ENCODE measurements at places on chromosomes 13 and 19. TPM values are rescaled to one million over a fixed set of nuclear protein-coding genes. Genes with fewer than 3 reads are reported as not detected.
A peak's percentile ranks its signal among the peaks of the same experiment; 100 is the strongest.

DNA sequence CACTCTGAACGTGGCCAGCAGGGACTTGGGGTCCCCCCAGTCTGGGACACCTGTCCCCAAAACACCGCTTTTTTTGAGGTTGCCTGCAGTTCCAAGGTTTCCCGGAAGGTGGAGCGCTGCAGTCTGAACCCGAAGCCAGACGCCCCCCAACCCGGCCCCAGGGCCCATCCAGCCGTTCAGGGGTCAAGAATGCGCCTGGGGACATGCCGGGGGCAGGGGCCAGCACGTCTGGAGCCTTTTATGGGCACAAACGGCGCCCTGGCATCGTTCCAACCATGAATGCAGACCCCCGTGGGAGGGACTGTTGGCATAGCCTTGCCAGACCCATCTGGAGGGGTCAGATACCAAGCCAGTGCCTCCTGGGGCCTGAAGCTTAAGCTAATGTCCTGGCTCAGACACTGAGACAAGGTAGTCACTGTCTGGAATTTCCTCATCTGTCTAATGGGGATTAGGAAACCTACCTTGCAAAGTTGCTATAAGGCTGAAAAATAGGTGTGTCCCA is 6.9 kb downstream of the S1PR5 start:
- no peak overlapping the region for H3K27ac ChIP-seq
- H3K27me3 ChIP-seq = peaks cover 19% of the 10 kb centered on the region
- peak; percentile 91 for DNase-seq
- H3K4me1 ChIP-seq = no peaks in the 10 kb centered on the region

DNA sequence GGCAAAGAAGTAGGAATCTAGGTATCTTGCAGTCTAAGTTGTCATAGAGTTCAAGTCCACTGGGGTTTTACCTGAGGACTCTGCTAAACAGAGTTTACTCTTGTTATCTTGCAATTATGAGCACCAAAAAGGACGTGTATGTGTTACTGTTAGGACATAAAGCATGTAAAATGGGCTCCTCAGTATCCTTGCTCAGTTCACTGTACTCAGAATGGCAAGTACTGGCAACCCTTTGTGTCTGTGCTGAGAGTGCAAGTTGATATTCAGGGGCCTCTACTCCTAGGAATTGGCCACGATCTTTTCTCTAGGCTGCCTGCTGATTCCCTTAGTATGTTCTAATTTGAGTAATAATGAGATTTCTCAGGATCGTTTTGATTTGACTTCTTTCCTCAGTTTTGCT is 13.3 kb downstream of the TDRD3 start:
- no peak overlapping the region for H3K27ac ChIP-seq
- H3K4me3 ChIP-seq = no peak overlapping the region
- H3K36me3 ChIP-seq = no peaks in the 10 kb centered on the region
- DNase-seq = no peak
- H3K27me3 ChIP-seq = no peaks in the 10 kb centered on the region
- H3K4me1 ChIP-seq = no peaks in the 10 kb centered on the region

DNA sequence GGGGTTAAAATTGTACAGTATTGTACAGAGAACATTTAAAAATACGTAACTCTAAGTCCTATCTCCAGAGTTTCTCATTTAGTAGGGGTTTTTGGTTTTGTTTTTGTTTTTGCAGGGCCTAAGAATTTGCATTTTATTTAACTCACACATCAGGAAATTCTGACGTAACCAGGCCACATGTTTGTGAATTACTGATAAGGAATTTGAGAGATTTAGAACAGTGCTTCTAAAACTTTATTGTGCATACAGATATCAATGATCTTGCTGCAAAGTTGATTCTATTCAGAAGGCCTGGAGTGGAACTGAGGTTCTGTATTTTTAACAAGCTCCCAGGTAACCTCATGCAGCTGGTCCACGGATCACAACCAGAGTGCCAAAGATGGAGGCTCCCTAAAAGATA is 49.3 kb downstream of the LIG4 start:
- no peaks in the 10 kb centered on the region for H3K36me3 ChIP-seq
- no peak overlapping the region for H3K27ac ChIP-seq
- H3K4me3 ChIP-seq = no peak overlapping the region
- DNase-seq = no peak
- H3K27me3 ChIP-seq = no peaks in the 10 kb centered on the region

DNA sequence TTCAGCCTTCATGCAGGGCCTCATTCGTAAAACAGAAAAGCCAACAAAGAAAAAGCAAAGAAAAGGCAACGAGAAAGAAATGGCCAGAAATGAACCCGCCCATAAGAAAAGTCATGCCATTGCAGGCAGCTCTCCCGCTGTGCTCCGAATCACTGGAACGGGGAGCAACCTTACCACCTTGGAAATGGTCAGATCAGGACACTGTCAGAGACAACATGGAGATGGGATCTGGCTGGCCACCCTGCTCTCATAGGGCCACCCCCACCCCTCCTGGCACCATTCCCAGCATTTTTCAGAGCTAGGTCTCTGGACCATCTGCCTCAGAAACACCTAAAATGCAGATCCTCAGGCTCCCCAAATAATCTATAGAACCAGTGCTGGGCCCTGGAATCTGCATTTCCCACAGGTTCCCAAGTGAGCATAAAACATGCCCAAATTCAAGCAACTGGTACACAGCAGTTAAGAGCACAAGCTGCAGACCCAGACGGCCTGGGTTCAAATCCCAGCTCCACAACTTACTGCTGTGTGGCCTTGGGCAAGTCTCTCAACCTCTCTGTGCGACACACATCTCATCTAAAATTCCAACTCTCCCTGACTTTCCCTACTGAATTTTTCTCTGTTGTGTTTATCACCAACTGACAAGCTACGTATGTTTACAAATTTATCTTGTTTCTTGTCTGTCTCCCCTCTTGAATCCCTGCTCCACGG is 151.6 kb downstream of the IER2 start:
- H3K4me1 ChIP-seq = peaks cover 3% of the 10 kb centered on the region
- no peak overlapping the region for H3K27ac ChIP-seq
- no peaks in the 10 kb centered on the region for H3K27me3 ChIP-seq
- DNase-seq = no peak

DNA sequence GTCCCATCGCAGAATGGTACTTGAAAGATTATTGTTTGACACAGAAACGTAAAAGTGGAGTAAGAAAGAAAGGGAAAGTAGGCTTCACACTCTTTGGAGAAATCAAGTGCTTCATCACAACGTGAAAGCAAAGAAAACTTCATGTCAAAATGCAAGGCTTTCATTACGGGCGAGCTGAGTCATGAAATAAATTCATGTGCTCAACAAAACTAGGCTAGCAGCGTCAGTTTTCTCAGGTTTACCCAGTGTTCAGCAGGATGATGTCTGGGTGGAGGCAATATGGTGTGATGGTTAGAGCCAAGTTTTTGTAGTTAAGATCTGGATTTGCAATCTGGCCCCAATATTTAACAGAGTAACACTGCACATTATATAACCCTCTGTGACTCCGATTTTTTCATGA is 128.0 kb downstream of the TRPC4 start:
- H3K4me1 ChIP-seq = peaks cover 3% of the 10 kb centered on the region
- no peak for DNase-seq
- H3K36me3 ChIP-seq = peaks cover 4% of the 10 kb centered on the region
- H3K27me3 ChIP-seq = no peaks in the 10 kb centered on the region
- H3K27ac ChIP-seq = no peak overlapping the region

DNA sequence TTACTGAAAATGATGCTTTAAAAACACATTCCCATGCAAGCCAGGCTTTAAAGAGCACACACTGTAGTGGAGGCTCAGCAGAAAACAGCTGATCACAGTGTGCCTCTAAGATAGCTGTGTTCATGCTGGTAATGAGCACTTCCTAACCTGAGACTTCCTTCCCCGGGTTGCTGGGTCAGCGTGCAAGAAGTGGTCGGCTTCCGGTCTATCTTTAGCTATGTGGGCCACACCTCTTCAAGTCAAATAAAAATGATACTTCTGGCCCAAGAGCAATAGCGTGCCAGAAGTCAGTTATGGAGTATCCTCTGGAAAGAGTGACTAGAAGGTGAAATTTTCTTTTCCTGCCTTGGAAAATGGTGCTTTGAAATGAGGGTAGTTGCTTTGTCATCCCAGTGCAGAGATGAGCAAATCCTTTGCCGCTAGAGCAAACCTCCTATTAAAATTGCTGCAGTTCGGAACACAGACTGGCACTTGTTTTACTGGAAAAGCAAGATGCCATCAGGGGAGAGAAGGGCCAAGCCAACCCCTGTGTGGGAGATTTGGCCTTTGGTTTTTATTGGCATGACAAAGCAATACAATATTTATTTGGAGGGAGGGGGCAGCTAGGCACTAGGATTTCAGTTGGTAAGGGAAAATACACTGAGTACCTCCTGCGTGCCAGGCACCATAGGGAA is 64.2 kb downstream of the ARHGAP35 start:
- peaks cover 26% of the 10 kb centered on the region for H3K36me3 ChIP-seq
- H3K27me3 ChIP-seq = no peaks in the 10 kb centered on the region
- H3K27ac ChIP-seq = peak overlapping the region; percentile 92
- DNase-seq = peak; percentile 46
- peak overlapping the region; percentile 10 for H3K4me3 ChIP-seq
- peaks cover 47% of the 10 kb centered on the region for H3K4me1 ChIP-seq

DNA sequence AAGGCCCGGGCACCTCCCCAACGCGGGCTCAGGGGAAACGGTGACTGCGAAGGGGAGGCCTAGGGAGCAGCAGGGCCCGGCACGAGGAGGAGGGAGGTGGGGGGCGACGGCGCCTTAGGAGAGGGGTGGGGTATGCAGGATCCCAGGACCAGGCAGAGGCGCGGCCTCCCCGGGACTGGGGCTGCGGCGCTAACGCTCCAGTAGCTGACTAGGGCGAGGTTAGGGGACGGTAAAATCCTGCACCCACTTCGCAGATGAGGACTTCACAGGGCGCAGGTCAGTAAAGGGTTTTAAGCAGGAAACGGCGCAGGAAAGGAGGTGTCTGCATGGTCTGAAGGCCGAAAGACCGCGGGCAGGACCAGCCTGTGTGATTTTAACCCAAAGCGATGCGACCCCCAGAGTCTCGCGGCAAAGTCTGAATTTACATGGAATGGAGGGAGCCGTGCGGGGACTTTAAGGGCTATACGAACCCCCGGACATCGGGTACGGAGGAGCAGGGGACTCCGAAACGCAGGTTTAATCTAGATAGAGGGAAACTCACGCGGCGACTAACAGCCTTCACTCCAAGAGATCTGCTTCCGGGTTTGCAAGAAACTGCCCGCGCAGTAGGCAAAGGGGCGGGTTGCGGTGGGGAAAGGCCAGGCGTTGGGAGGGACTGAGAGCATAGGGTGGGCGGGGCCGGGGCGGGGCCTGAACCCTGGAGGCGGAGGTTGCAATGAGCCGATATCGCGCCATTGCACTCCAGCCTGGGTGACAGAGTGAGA is at the start of gene ZNF665:
Gene ZNF665 (minus strand): TSS at position 588 of the 764 bp plus-strand sequence. CDS start 10,460 bp downstream, outside the sequence.
- peak within 1 kb of the TSS; percentile 82 for H3K4me3 ChIP-seq
- H3K4me1 ChIP-seq = peaks cover 6% of the 10 kb centered on the region
- peak; percentile 96 for DNase-seq

DNA sequence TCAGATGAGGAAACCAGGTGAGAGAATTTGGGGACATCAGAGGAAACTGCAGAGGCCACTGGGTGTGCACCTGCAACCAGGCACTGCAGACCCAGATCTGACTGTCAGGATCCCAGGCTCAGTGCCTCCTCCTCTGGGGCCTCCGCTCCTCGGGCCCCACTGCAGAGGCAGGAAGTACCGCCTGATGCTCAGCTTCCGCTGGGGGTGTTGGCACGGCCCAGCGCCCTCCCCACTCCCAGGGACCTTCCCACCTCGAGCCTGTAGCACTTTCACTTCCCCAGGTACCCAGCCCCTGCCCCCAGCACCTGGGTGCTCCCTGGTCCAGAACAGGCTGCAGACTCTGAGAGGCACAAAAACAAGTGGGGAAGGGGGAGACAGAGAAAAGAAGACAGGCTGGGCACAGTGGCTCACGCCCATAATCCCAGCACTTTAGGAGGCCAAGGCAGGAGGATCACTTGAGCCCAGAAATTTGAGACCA is 1.4 kb upstream of the CD37 start:
- H3K27ac ChIP-seq = no peak overlapping the region
- no peaks in the 10 kb centered on the region for H3K36me3 ChIP-seq
- DNase-seq = no peak

GRCh38 chr13:110259651-110260050 is 47.3 kb downstream of the COL4A1 start:
- no peak for DNase-seq
- no peak overlapping the region for H3K4me3 ChIP-seq
- H3K36me3 ChIP-seq = peaks cover 8% of the 10 kb centered on the region
- no peaks in the 10 kb centered on the region for H3K27me3 ChIP-seq

Gene IGLON5
- not detected for total RNA-seq

DNA sequence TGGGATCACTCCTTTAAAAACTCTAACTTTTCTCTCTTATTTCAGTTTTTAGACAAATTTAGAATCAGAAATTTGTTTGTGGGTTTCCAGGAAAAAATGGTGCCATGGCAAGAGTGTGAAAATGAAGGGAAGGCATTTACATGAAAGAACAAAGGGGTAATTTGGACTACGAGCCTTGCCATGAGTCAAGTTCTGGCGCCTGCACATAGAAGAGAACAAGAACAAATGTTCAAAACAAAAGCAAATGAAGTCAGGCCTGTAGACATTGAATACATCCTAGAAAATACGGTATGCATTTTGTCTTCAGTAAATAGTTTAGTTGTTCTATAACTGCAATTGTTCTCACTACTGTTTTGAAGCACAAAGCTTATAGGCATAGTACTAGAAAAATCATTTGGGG is 1390.5 kb downstream of the EFNB2 start:
- no peaks in the 10 kb centered on the region for H3K27me3 ChIP-seq
- H3K4me1 ChIP-seq = no peaks in the 10 kb centered on the region
- DNase-seq = no peak
- no peaks in the 10 kb centered on the region for H3K36me3 ChIP-seq
- H3K27ac ChIP-seq = no peak overlapping the region
- no peak overlapping the region for H3K4me3 ChIP-seq

Gene FCER2
- not detected for total RNA-seq

Gene CGB7
- total RNA-seq = 0.29 TPM

DNA sequence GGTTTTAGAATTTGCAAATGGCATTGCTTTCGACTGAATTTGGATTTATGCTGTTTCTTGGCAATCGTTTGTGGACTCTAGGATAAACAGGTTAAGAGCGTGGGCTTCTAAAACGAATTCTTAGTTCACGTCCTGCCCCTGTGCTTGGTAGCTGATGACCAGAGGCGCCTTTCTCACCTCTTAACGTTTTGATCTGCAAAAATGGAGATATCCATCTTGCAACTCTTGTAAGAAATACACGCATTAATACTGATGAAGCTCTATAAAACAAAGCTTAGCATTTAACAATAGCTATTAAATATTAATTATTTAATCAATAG is 580 bp upstream of the KATNAL1 start:
- DNase-seq = no peak
- no peaks in the 10 kb centered on the region for H3K36me3 ChIP-seq
- peaks cover 20% of the 10 kb centered on the region for H3K4me1 ChIP-seq
- peak overlapping the region; percentile 31 for H3K27ac ChIP-seq

DNA sequence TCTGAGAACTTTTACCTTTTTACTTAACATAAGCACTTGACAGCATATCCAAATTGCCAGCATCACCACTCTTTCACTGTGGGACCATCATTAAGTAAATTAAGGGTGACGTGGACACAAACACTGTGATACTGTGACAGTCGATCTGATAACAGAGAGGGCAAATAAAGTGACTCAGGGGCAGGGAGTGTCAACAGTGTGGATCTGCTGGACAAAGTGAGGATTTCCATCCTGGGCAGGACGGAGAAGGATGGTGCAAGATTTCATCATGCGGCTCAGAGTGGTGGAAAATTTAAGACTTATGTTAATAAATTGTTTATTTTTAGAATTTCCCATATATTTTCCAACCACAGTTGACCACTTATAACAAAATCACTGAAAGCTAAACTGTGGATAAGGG is 60.0 kb upstream of the WDFY2 start:
- H3K4me3 ChIP-seq = no peak overlapping the region
- no peak for DNase-seq
- H3K4me1 ChIP-seq = peaks cover 47% of the 10 kb centered on the region
- H3K36me3 ChIP-seq = no peaks in the 10 kb centered on the region

GRCh38 chr13:23956106-23956505 is 58.8 kb upstream of the C1QTNF9B start:
- H3K36me3 ChIP-seq = no peaks in the 10 kb centered on the region
- no peak overlapping the region for H3K4me3 ChIP-seq
- peaks cover 8% of the 10 kb centered on the region for H3K4me1 ChIP-seq
- H3K27me3 ChIP-seq = peaks cover 2% of the 10 kb centered on the region
